Left ventricle myocardium inferior (tissue), 1 donor: ENCODE measurements at places on chromosomes 5 and 9. TPM values are rescaled to one million over a fixed set of nuclear protein-coding genes. Genes with fewer than 3 reads are reported as not detected.

Gene CDKN2B
- 0.82 TPM for total RNA-seq

Gene SPATA31D4
- total RNA-seq: not detected

DNA sequence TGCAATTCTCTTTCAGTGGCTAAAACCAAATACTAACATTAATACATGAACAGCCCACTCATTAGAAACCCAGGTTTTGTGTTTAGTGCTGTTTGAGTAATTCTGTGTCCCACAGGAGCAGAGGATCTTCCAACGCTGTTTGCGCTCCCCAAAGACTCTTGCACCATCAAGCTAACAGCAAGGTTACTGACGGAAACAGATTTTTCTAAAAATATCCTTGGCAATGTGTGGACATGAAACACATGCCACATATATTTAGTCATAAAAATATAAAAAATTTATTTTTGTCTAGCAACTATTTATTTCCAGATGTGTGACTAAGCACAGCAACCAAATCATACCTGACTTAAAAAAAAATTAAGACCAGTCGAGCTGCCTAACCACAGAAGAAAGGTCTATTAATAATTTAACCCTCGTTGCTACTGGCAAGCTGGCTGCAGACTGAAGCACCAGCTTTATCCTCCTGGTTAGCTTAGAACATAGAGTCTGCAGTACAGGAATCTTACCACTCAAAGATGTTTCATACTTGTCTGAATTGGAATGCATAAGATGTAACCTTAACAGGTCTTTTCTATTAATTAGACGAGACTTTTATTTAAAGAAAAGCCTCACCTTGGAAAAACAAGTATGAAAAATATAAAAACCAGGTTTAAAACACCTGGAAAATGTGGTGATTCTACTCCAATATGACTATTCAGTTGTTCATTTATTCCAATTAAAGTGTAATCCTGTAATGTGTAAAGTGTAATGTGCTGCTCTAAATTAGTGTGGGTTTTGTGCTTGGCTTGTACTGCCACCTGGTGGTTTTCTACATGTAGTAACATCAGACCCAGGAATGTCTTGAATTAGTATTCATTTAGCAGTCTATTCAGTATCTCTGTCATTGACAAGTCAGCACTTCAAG is 272.5 kb downstream of the EPB41L4A start:
- DNase-seq: no peak
- no peak overlapping the region for H3K4me3 ChIP-seq
- H3K36me3 ChIP-seq: no peaks in the 10 kb centered on the region
- peak overlapping the region; percentile 36 for H3K27ac ChIP-seq

GRCh38 chr5:55604611-55605067 is 69.9 kb upstream of the PLPP1 start:
- no peaks in the 10 kb centered on the region for H3K27me3 ChIP-seq
- H3K4me3 ChIP-seq: no peak overlapping the region
- H3K27ac ChIP-seq: peak overlapping the region; percentile 97
- DNase-seq: no peak

Gene SWI5
- 16.2 TPM for total RNA-seq

- peaks cover 20% of the 10 kb centered on the region for H3K36me3 ChIP-seq
- H3K4me3 ChIP-seq: peak overlapping the region; percentile 82
- no peaks in the 10 kb centered on the region for H3K27me3 ChIP-seq
- peaks cover 60% of the 10 kb centered on the region for H3K4me1 ChIP-seq
Observed at GRCh38 chr5:115543365-115544042, 1.1 kb downstream of the FEM1C start.

Gene PPP3R2
- total RNA-seq: not detected

- no peaks in the 10 kb centered on the region for H3K36me3 ChIP-seq
- no peaks in the 10 kb centered on the region for H3K27me3 ChIP-seq
- no peak overlapping the region for H3K4me3 ChIP-seq
- DNase-seq: no peak
Observed at GRCh38 chr5:134100283-134101091, 14.0 kb upstream of the TCF7 start.

Gene PCSK1
- total RNA-seq: 0.38 TPM

- no peaks in the 10 kb centered on the region for H3K27me3 ChIP-seq
- peaks cover 6% of the 10 kb centered on the region for H3K4me1 ChIP-seq
- no peak for DNase-seq
- H3K4me3 ChIP-seq: no peak overlapping the region
- H3K36me3 ChIP-seq: peaks cover 20% of the 10 kb centered on the region
- H3K27ac ChIP-seq: no peak overlapping the region
Observed at GRCh38 chr5:79392776-79393175, 121.2 kb downstream of the HOMER1 start.

- H3K27me3 ChIP-seq: no peaks in the 10 kb centered on the region
- no peak overlapping the region for H3K27ac ChIP-seq
- H3K4me3 ChIP-seq: no peak overlapping the region
- H3K4me1 ChIP-seq: peaks cover 39% of the 10 kb centered on the region
- no peak for DNase-seq
- H3K36me3 ChIP-seq: no peaks in the 10 kb centered on the region
Observed at GRCh38 chr9:129612123-129612522, 8.8 kb downstream of the C9orf50 start.

Gene ACOT12
- total RNA-seq: not detected

DNA sequence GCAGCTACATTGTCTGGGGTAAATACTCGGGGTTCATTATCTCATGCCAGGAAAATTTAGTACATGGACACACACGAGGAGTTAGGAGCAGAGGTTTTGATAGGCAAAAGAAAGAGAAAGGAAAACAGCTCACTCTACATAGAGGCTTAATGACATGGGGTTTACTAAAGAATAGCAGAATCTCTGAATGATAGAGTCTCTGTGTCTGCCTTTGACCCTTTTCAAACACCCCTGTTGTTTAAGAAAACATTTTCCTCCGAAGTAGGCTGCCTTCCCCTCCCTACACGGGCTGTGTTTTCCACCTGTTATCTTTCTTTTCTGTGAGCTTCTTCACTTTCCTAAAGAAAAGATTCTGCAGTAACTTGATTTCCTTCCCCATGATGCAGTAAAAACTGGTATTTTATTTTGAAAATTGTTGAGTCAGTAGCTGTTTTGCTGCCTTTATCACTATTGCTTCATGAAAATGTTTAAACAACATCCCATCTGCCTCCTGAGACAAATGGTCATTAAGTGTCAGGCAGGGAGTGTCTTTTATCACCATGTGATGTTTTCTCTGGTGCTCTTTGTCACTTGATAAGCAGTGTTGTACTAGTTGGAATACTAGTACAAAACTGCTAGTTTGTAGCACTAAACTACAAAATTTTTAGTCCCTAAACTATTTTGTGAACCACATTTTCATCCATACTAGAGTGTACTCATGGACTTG is 76.6 kb downstream of the PPIC start:
- H3K4me3 ChIP-seq: no peak overlapping the region
- H3K36me3 ChIP-seq: peaks cover 14% of the 10 kb centered on the region
- no peak for DNase-seq
- H3K27ac ChIP-seq: no peak overlapping the region
- no peaks in the 10 kb centered on the region for H3K4me1 ChIP-seq

Gene FGF1
- total RNA-seq: 59.9 TPM

DNA sequence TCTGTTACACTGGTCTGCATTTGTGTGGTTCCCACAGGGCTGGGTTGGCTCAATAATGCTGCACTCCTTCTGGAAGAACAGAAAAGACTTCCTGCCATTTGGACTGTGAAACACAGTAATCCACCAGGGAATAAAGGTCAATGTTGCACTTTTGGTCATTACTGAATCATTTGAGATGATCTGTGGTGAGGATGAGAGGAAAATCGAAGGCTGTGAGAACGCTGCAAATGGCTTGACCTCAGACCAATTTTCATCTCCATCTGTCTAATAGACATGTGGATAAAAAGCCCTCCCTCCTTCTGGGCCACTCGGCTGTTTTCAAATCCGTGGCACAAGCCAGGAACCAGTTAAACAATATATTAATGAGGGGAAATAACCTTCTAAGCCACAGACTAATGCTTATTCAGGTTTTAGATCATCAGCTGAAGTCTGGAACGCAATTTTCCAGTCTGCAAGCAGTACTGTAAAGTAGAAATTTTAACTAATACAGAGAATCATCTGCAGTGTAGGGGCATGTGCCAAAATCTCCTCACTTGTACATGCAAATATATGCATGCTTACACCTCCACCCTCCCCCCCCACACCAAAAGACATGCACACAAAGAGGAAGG is 20.2 kb downstream of the TLE1 start:
- peaks cover 71% of the 10 kb centered on the region for H3K4me1 ChIP-seq
- H3K36me3 ChIP-seq: no peaks in the 10 kb centered on the region
- no peak overlapping the region for H3K4me3 ChIP-seq
- no peak for DNase-seq

Gene MEIKIN
- not detected for total RNA-seq

Gene PCDHA4
- 0.11 TPM for total RNA-seq

DNA sequence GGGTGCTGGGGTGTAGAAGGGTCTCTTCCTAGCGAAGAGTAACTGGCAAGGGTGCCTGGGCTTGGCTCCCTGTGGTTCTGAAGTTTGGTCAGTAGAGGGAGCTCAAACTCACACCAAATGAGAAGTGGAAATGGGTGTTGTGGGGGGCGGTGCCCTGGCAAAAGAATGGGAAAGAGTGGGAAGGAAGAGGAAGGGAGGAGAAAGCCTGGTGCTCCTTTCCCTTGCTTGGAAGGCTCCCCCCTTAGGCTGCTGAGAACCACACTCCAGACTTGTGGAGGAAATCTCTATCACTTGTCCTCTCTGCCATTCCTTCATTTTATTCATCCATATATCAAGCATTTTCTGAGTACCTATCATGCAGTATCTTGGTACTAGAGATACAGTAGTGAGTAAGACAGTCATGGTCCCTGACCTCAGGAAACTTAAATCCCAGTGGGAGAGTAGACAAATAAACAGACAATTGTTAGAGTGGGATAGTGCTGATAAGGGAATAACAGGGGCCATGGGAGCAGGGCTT is 13.0 kb downstream of the SLC4A9 start:
- H3K4me1 ChIP-seq: peaks cover 9% of the 10 kb centered on the region
- peak overlapping the region; percentile 30 for H3K27ac ChIP-seq
- DNase-seq: peak; percentile 73
- H3K4me3 ChIP-seq: no peak overlapping the region

DNA sequence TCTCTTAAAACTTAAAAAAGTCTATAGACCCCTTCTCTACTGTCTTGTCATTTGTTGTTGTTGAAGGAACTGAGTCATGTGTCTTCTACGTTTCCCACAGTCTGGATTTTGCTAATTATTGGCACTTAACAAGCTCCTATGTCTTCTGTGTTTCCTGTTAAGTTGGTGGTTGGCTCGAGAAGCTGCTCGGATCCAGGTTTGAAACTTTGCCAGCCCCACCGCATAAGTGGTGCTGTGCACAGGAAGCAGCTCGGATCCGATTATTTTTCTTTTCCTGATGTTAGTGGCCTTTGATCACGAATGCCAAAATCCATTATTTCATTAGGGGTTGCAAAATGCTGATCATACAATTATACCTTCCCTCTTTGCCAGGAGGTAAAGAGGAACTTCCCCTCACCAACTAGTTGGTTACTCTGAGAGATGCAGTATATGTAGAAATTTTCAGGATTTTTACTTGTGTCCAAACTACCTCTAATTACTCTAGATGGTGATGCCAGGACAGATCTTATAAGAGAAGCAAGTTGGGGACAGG is 186.5 kb downstream of the NSG2 start:
- no peak overlapping the region for H3K4me3 ChIP-seq
- DNase-seq: no peak
- no peaks in the 10 kb centered on the region for H3K36me3 ChIP-seq
